GM04503 (cell line): ENCODE measurements at places on chromosomes 5 and 9.
A peak's percentile ranks its signal among the peaks of the same experiment; 100 is the strongest.

DNA sequence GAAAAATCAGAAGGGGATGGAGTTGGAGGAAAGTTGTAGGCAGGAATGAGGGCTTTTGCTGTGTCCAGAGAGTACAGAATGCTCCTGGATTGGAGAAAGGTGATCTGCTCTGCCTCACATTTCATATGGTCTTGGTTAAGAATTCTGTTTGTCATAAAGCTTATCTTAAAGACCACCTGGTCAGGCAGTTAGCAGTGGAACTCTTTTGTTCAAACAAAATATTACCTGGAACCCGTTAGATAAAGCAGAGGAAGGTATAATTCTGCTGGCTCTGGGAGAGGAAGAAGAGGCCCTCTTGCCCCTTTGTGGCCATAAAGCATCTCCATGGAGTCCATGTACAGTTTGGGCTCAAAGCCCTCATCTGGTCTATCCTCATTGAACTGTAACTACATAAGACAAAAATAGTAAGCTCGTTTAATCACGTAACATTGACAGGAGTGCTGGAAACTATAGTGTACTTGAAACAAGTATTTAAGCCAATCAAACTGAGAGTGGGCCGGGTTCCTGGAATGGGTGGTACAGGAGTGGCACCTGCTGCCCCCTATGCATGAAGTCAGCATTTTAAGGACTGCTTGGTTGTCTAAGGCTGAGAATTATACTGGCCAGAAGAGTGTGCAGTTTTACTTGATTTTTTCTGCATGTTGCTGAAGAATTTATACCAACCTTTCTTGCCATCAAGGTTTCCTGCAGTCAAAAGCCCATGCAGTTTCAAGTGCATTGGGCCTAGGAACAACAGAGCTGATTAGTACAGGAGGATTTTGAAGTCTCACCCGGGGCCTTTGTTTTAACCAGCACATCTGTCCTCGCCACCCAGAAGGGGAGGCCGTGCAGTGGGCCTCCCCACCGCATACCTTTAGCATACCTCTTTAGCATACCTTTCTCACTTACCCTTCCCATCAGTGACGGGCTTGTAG lies 39.9 kb downstream of the STXBP1 start:
- DNase-seq, result no peak

- no peak for DNase-seq
These were observed 103.5 kb upstream of the IQGAP2 start for GRCh38 chr5:76299592-76299991.

DNA sequence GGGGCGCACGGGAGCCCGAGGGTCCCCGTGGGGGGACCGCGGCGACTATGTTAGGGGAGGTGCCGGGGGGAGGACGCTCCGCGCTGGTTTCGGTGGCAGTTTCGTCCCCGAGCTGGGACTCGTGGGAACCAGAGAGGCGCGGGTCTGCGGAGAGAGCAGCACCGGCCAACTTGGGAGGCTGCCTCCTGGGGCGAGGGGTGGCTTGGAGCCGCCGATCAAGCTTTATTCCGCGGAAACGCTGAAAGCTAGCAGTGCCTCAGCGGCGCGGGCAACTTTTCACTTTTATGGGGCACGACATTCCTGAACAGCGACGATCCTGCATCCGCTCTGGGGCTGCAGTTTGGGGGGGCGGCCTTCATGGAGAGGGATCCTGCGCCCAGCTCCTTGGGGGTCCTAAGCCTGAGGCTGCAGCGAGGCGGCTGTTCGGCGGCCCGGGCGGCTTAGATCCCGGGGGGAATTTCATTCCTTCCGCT lies 369 bp downstream of the OCLN start:
- no peak for DNase-seq

GRCh38 chr5:146751781-146752401 lies 126.7 kb downstream of the PPP2R2B start:
- no peak for DNase-seq

GRCh38 chr9:131887680-131888079 lies 147.8 kb upstream of the RAPGEF1 start:
- DNase-seq, result no peak

GRCh38 chr9:89541798-89542197 lies 43.9 kb upstream of the SEMA4D start:
- DNase-seq, result no peak

DNA sequence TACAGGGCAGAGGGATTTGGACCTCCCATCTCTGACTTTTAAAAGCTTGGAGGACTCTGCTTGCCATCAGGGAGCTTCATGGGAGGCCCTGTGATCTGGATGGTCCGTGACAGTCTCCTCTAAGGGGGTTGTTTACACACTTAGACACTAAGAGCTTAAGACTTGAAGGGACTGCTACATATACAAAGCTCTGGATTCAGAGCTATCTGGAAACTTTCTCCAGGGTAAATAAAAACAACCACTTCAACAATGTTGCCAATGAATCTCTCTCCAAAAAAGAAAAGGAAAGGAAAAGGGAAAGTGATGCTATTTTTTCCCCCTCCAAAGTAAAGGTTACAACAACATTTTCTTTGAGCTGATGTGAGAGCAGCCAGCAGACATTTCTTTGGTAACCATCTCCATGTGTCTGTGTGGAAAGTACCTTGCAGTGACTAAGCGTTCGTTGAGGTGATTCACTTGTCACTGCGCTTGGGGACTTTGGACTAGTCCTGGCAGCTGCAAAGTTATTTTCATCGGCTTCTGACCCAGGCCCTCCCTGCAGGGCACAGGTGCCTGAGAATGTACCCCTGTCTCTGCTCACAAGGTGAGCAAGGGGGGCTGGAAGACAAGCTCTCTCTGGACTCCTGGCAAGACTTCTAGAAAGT lies 262.1 kb upstream of the KLF4 start:
- DNase-seq, result peak; percentile 45

- no peak for DNase-seq
These were observed 39.5 kb downstream of the CD180 start for GRCh38 chr5:67156976-67157583.

GRCh38 chr9:23858234-23858633 lies 32.2 kb upstream of the ELAVL2 start:
- no peak for DNase-seq

GRCh38 chr5:60903356-60903755 lies 41.5 kb downstream of the ERCC8 start:
- DNase-seq, result no peak

GRCh38 chr5:41410737-41411136 lies 99.7 kb downstream of the PLCXD3 start:
- no peak for DNase-seq

DNA sequence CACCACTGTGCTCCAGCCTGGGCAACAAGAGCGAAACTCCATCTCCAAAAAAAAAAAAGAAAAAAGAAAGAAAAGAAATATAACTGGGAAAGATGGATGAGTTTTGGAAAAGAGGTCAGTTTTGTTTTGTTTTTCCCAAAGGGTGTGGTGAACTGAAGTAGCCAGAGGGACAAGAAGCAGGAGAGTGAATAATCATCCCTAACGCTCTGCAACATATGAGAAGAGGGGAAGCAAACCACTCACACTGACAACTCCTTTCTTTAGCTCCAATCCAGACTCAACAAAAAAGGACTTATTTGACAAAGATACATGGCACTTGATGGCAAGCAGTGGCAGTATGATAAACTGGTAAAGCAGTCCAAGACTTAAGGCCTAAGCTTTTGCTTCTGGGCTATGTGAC lies 176.1 kb upstream of the HMHB1 start:
- no peak for DNase-seq

- DNase-seq, result no peak
These were observed 15.7 kb downstream of the IL4 start for GRCh38 chr5:132689513-132689912.

DNA sequence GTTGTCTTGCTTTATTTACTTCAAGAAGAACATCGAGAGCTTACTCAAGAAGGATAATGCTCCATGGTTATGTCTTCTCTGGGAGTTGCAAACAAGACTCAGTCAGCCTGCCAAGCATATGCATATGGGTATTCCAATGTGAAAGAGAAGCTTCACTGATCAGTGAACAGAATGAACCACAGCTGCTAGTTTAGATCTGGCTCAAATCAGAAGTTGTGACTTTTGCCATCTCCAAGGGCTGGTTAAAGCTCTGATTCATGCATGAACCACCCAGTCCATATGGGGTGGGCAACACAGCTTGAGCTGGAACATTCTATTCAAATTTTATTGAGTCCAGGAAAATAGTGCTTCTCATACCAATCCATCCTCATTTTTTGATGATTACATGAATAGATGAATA lies 50.0 kb downstream of the ATPSCKMT start:
- peak; percentile 20 for DNase-seq

- DNase-seq, result peak; percentile 35
These were observed 224.8 kb downstream of the FAM114A2 start for GRCh38 chr5:153813901-153814300.

- no peak for DNase-seq
These were observed 943.1 kb downstream of the NR2F1-AS1 start for GRCh38 chr5:92637960-92638359.

DNA sequence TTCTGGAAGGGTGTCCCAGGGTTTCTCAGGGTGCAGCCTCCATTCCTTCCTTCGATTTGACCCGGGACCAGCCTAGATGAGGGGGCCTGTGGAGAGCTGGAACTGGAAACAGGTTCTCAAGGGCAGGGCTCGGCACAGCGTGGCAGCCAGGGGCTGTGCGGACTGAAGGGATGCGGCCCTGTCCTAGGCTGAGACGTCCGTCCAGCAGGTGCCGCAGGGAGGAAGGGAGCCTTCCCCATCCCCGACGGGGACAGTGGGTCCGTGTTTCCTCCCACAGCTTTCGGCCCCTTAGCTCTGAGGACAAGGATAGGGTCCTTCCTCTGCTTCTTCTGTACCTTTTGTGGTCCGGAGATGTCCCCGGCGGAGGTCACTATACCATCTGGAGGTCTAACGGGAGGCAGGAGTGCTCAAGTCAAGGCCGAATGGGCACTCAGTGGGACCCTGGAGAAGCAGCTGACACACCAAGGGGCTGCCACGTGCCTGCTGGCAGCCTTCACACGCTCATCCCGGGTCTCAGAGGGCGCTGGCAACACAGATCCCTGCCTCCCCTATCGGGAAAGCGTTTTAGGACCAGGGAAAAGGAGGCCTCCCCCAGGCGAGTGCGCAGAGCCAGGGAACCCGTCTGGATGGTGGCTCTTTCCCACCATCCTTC lies 49.9 kb downstream of the USP20 start:
- DNase-seq, result no peak

- DNase-seq, result peak; percentile 17
These were observed 30.5 kb downstream of the XRCC4 start for GRCh38 chr5:83107692-83108420.

- DNase-seq, result peak; percentile 13
These were observed 44.4 kb upstream of the SMAD5 start for GRCh38 chr5:136087961-136088871.

DNA sequence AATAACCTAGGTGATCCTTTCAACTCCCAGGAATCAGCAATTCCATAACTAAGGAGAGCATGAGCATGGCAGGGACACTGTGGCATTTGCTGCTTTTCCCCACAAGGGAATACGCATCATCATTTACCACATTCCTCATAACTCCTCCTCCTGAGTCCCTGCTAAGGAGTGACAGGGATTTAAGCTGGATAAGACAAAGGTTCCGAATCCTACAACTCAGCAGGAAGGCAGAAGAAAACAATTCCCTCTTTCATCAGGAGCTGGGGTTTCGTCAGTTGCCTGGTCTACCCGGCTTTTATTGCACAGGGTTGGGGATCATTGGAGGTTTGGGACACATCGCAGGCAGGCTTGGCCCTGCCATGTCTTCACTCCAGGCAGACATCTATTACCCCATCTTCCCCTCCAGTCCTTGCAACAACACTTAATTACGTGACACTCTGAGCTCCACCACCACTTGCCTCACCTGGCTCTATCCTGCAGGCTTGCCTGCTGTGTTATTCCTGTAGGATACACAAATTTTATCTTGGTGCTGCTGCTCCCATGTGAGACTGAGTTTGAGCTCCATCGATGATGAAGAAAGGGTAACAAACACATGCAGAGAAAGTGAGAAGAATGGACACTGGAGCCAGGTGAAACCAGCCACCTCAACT lies 563.0 kb upstream of the KLF4 start:
- no peak for DNase-seq

- DNase-seq, result no peak
These were observed 277.2 kb downstream of the SPOCK1 start for GRCh38 chr5:137221943-137222342.

DNA sequence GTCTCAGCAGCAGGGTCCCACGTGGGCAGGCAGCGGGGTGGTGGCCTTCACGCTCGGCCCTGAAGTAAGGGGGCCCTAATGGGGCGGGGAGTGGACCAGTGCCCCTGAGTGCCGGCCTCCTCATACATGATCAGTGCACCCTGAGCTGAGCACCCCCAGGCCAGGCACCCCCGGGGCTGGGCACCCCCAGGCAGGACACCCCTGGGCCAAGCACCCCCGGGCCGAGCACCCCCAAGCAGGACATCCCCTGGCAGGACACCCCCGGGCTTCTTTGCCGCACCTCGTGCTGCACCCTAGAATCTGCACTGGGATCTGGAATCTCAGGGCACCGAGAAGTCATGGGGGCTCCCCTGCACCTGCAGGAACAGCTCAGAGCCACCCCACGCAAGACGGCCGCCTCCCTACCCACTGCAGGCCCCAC lies 51.4 kb downstream of the EXD3 start:
- DNase-seq, result no peak

- DNase-seq, result peak; percentile 55
These were observed 1.7 kb upstream of the ARRDC3 start for GRCh38 chr5:91384671-91385430.

DNA sequence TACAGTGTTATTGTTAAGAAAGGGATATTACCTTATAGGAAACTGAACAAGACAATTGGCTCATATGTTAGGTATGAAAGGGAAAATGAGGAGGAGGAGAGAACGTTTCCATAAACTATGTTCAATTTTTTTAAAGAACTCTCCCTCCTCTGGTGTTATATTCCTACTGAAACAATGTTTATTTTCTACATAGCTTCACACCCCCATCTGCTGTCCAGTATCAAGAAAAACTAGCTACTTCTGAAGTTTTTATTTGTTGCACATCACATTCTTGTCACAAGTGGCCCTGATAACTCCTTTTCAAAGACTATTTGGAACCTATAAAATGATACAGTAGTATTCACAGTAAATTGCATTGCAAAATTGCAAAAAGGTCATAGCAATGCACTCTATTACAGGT lies 223.4 kb upstream of the FAM174A start:
- DNase-seq, result no peak

- no peak for DNase-seq
These were observed 70.1 kb downstream of the PDE4D start for GRCh38 chr5:59823420-59823819.
